Activated naive CD8-positive, alpha-beta T cell treated with anti-CD3 and anti-CD28 coated beads for 36 hours (primary cell): ENCODE measurements at places on chromosomes 5 and 9.

DNA sequence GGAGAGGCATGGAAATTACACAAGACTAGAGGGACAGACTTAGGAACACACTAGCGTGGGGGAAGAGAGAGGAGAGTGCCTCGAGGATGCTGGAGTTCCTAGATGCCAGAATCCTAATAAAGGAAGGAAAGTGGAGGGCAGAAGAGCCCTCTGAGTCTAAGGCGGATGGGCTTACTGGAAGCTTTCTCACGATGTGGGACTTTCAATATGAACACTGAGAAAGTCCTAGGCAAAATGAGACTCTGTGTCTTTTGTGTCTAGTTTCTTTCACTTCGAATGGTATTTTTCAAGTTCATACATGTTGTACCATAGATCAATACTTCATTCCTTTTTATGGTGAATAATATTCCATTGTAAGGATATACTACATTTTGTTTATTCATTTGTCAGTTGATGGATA lies 239.4 kb downstream of the NSG2 start:
- no peak for DNase-seq

DNA sequence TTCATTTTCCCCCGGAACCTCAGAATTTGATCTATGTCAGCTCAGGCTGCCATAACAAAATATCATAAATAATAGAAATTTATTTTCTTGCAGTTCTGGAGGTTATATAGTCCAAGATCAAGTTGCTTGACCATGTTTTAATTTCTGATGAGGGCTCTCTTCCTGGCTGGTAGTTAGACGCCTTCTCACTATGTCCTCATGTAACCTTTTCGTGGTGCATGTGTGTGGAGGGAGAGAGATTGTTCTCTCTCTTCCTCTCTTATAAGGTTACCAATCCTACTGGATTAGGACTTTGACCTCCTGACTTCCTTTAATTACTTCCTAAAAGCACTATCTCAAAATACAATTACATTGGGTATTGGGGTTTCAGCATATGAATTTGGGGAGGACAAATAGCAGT lies 198.6 kb downstream of the SH3GL2 start:
- DNase-seq, result no peak

DNA sequence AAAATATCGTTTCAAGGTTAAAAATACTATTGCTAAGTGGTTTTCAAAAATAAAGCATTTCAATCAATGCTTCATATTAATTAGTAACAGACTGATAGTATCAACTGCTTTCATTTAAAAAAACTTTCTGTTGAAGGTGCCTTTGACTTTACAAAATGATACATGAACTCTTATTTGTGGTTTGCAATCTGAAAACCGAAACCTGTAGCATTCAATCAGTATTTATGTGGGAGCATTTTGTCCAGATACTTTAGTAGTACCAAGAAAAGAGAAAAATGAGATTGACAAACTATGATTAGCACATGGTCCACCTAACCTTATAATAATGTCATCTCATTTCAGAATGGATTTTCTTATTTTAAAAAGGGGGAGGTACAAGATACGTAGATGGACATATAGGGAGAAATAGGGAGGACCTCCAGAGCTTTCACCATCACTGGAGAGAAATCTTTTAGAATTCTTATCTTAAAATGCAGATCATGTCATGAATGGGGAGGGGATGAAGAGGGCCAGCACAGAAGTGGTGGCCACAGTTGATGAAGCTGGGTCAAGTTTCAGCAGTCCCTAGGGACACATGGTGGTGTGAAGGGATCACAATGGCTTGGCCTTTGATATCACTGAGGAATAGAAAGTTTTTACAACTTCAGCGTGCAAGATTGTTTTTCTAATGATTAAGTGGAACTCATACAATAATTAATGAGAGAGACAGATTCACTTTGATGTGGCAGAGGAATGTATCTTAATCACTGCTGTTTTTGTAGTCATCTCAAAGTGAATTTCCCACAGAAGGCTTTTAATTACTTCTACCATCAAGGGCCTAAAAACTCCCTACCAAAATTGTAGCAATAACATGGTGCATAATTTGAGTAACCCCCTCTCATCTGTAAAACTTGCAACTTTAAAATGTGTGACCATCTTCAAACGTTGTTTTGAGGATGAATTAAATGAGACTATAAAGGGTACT lies 322.3 kb upstream of the EDIL3 start:
- DNase-seq, result no peak

GRCh38 chr5:142492781-142493281 lies 168.0 kb upstream of the SPRY4 start:
- DNase-seq, result no peak

- no peak for DNase-seq
Observed at GRCh38 chr9:130200038-130200849, 28.0 kb downstream of the NCS1 start.
